ENCODE measurements at places on chromosomes 5 and 9.
A peak's percentile ranks its signal among the peaks of the same experiment; 100 is the strongest.

DNA sequence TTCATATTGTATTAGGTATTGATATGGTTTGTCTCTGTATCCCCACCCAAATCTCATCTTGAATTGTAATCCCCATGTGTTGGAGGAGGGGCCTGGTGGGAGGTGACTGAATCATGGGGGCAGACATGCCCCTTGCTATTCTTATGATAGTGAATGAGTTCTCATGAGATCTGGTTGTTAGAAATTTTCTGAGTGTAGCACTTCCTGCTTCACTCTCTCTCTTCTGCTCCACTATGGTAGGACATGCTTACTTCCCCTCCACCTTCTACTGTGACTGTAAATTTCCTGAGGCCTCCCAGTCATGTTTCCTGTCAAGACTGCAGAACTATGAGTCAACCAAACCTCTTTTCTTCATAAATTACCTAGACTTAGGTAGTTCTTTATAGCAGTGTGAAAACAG lies 187.4 kb upstream of the SLC24A2 start:
- no peak for DNase-seq

DNA sequence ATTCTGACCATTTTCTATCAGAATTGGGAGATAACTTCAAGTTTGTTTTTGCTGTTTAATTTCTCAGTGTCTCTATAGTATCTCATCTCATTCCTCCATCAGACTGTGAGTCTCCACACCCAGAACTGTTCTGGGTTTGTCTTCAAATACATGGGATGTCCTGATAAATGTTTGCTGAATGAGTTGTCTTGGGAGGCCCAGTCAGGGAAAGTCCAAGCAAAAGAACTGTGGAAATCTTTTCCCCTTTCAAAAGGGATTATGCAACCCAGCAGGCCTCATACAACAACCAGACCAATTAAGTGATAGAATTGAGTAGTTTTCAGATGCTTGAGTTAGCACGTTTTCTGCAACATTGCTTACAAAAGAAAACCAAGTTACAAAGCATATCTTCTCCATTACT lies 324.4 kb downstream of the BRINP1 start:
- no peak for DNase-seq

DNA sequence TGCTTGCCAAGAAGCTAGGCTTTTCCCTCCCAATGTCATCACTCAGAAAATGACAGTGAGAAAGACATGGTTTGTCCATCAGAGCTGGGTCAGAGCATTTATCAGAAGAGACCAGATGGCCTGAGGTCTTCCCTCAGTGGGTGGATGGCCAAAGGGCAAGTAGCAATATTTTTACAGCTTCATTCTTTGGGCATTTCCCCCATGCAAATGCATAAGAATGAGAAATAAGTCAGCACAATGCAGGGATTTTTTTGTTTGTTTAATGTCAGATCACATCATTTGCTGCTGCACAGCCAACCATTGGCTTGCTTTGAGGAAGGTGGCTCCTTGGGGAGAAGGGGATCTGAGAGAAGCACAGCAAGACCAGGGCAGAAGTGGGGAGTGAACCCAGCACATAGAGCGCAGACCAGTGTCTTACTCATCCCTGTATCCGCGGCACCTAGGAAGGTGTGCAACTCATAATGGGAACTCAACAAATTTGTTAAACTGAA lies 209.6 kb downstream of the SEMA6A start:
- no peak for DNase-seq

GRCh38 chr5:152824316-152824715 lies 419.2 kb upstream of the NMUR2 start:
- DNase-seq: no peak

DNA sequence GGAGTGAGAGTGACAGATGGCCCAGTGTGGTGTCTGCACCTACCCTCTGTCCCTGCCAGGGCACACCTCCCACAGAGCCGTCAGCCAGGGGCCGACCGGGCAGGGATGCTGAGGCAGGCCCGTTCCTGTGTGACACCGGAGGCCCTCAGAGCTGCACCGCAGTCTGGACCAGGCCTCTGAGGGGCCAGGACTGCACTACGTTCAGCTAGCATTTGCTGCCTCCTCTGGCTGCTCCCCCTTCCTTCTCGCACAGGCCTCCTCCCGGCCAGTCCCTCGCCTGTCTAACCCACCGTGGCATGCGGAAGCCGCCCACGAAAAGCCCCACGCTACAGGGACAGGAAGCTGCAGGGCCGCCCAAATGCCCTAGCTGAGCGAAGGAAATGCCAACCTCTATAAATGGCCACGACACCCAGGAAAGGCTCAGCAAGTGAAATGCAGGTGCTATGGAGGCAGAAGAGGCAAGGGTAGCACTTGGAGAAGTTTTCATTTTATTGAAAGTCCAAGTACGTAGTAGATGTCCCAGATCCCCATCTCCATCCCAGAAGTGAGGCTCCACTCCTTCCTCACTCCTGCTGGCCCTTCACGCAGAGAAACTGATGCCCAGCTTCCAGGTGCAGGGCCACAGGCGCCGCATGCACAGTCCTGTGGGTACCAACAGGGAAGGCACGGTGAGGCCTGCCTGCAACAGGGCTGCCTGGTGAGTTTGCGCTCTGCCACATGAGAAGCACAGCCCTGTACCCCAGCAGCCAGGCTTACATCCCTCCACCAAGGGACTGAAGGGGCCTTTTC lies 38.7 kb downstream of the MAPK9 start:
- no peak for DNase-seq

GRCh38 chr5:96516631-96517071 lies 83.6 kb upstream of the PCSK1 start:
- no peak for DNase-seq

GRCh38 chr9:75039009-75039408 lies 10.9 kb upstream of the CARNMT1 start:
- no peak for DNase-seq

DNA sequence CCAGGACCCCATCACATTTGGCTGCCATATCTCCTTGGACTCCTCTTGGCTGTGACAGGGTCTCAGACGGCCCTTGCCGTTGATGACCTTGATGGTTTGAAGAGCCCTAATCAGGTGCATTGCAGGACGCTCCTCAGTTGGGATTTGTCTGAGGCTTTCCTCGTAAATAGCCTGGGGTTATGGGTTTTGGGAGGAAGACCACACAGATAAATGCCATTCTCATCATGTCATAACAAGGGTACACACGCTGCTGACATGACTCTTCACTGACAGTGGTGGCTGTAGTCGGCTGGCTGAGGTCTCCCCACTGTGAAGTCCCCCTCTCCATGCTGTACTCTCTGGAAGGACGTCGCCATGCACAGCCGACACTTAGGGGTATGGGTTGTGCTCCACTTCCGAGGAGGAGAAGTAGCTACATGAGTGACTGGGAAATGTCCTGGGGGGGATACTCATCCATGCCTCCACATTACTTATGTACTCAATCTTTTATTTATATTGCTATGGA lies 42.9 kb upstream of the SPTLC1 start:
- DNase-seq: no peak

DNA sequence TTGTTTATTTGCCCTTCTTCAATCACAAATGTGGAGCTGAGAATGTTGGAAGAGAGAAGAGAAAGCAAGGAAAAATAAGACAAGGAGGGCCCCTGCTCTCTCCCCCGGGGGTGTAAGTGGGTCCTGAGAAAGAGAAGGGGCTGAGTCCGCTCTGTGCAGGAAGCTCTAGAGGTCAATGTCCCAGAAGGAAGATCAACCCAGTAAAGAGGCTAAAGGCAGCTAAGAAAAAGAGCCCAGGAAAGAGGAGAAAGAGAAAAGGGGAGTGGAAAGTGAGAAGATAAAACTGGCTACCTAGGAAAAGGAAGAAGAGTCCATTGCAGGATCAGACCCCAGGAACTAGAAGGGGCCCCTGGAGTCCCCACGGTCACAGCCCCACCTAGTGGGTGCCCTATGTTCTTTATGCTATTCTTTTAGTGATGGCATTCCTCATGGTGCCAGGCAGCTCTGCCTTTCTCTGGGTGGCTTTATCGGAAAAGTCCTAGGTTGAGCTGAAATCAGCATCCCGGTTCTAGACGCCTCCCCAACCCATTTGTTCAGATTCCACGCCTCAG lies 583.4 kb downstream of the ACTL7B start:
- peak; percentile 33 for DNase-seq

DNA sequence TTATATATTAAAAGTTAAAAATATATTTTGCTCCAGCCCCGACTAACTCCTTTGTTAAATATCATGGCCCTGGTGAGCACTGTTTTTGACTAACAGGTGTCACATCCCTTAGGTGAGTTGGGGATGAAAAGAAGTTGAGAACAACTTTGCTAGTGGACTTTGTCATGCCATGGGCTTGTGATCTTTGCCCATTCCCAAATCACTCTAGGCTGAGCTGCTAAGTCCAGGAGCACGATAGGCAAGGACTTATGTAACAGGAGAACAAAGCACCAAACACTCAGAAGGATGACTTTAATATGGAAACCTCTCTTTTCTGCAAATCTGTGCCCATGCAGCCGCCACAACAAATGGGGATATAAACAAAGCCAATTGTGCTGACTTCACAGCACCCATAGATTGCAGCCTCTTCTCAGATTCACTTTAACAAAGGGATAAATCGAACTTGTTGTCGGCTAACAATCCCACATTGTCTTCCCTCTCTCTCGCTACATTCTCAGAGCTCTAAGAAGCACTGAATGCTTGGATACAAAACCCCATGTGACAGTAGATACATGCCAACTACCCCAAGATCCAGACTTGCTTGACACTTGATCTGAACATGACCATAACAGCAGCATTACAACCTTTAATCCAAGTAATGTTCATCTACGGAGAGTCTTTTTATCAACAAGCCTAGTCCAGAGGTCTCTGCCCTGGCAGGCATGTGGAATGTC lies 86.8 kb upstream of the CD180 start:
- DNase-seq: peak; percentile 98

DNA sequence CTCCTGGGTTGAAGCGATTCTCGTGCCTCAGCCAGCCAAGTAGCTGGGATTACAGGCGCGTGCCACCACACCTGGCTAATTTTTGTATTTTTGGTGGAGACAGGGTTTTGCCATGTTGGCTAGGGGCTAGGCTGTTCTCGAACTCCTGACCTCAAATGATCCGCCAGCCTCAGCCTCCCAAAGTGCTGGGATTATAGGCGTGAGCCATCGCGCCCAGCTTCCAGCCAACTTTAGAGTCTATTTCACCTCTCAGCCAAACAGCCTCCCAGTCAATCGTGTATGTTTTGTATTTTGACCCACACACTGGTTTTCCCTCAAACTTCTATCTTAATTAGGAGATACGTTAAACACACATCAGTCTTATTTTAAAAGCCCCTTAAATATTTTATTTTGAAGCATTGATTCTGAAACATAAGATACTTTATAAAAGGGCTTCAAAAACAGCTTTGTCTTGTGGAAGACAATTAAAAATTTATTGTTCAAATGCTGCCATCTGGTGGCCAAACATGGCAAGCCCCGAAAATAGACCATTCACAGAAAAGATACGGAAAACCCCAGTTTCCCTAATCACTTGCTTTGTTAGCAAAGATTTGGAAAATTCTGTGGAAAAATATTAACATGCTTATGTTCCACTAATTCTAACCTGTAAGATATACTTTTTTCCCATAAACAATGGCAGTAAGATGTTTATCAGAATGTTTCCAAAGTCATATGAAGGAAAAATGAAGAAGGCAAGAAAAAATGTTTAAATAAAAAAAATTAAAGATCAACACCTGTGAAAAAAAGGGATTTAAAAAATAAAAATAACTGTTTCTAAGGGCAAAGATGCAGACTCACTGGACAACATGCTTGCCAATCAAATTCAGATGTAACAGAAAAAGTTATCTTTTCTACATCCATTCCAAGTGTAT lies 33.1 kb downstream of the APTX start:
- peak; percentile 31 for DNase-seq

- DNase-seq: no peak
Measured at GRCh38 chr5:74320526-74320925, 320.0 kb downstream of the ENC1 start.

DNA sequence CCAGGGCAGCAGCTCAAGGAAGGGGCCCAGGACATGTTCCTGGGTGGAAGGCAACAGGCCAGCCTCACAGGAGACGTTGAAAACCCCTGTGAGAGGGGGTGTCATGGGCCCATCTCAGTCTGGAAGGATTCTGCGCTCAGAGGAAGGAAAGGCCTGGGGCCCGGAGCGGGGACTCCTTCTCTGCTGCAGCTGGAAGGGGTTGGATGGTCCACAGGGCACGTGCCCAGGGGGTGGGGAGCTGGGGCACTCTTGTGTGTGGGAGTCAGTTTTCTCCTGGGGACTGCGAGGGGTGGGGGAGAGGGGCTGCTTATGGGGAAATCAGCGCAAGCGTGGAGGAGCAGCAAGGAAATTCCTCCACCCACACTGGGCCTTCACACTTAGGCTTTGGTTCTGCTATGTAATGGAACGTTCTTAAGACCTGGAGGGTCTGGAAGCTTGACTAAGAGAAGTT lies 2.9 kb upstream of the LPCAT1 start:
- DNase-seq: no peak

- no peak for DNase-seq
Measured at GRCh38 chr5:145243016-145243415, 592.1 kb downstream of the PRELID2 start.

DNA sequence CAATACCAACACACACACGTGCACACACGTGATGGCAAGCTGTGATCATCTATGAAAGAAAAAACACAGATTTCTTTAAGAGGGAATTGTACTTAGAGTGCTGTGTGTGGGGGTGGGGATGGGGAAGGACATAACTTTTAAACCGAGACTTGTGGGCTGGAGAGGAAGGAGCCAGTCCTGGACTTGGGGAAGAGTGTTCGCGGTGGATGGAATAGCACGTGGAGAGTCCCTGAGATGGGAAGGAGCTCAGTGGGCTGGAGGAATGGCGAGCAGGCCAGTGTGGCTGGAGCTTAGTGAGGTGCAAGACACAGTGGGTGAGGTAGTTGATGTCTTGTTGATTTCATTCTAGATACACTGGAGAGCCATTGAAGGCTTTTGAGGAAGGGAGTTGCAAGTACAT lies 78.5 kb downstream of the RGS3 start:
- no peak for DNase-seq

GRCh38 chr9:14432666-14433350 lies 118.9 kb upstream of the NFIB start:
- DNase-seq: no peak

GRCh38 chr5:96207420-96207819 lies 225.6 kb downstream of the PCSK1 start:
- no peak for DNase-seq

DNA sequence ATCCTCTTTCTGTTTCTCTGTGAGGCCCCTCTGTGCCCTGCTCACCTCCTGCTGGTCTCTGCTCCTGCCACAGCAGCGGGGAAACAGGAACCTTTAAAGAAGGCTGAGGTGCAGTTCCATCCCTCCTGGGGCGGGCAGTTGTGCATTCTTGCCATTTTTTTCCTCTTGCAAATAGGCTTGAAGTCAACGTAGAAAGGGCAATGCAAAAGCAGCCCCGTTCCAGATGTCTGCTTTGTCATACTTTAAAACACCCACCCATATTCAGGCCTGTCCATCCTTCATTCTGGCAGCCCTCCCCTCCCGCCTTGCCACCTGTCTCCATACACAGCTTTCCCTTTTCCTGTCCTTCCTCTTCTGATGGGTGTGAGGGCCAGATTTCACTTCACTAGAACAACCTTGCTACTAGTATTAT lies 65.4 kb upstream of the KLF9 start:
- no peak for DNase-seq

- no peak for DNase-seq
Measured at GRCh38 chr5:51465165-51465564, 81.9 kb downstream of the ISL1 start.

Measured in hippocampal formation (tissue), 2 donors.